Stimulated activated CD8-positive, alpha-beta memory T cell treated with anti-CD3 and anti-CD28 coated beads, Interleukin-12 subunit alpha, Interleukin-12 subunit beta, amount 100 ng/mL, for 4 hours (primary cell): ENCODE measurements at places on chromosomes 1 and 21.
A peak's percentile ranks its signal among the peaks of the same experiment; 100 is the strongest.

DNA sequence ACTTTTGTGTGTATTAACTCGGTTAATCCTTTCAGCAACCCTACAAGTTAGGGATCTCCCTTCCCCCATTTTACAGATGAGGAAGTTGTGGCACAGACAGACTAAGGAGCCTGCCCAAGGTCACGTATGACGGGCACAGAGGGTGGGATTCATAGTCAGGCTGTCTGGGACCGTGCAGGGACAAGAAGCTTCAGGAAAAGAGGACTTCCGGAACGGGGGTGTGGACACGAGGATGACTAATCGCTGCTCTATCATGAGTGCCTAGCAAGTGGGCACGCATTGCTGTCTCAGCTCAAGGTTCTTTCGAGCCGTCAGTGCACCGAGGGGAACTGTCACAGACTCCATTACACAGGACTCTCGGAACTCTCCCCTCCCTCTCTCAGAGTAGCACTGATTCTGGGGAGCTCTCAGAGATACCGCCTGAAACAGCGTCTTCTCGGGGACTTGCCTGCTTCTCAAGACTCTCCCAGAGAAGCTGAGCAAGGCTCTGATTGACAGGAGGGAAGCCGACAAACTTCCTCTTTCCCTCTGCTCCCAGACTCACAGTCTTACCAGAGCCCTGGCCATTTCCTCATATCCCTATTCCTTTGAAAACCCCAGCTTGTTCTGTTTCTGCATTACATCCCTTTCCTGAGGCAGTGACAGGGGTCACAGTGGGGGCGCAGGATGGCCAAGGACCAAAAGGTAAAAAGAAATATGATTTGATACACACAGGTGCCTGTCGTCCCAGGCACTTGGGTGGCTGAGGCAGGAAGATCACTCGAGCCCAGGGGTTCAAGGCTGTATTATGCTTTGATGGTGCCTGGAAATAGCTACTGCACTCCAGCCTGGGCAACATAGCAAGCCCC lies 14.4 kb downstream of the FHAD1 start:
- DNase-seq: no peak

DNA sequence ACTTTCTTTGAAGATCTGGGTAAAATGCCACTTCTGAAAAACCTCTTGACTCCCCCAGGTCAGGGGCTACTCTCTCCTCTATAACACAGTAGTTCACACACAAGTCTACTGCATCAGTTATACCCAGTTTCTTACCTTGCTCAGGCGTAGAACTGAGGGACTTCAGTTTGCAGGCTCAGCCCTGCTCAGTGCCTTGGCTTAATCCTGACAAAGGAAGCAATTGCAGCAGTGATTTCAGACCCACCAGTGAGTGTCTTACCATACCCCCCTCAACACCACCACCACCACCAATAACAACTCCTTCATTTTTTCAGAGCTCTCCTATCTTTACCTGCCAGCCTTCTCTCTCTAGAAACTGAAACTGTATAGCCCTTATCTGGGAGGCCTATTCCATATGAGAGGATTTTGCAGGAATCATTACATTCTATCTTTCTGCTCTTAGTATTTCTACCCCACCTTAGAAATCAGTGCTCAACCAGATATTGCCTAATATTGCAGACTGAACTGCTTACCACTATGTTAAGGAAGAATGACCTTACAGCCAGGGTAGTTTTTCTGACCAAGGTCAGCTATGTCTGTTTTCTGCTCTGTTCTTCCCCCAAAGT lies 105.5 kb upstream of the S1PR1 start:
- no peak for DNase-seq

DNA sequence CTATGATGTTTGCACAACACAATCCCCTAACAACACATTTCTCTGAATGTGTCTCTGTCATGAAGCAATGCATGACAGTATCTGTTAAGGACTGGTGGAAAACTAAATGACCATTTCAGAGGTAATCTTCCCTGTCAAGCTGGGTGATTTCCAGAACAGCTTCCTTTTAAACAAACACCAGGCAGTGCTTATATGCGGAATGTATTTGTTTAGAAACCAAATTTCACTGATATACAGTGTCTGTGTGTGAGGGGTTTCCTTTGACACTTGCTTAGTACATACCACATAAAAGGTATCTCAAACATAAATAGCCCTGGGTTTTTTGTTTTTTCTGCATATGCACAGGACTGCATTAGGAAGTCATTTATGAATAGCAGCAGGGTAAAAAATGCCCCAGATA lies 95.6 kb downstream of the TGFBR3 start:
- no peak for DNase-seq

DNA sequence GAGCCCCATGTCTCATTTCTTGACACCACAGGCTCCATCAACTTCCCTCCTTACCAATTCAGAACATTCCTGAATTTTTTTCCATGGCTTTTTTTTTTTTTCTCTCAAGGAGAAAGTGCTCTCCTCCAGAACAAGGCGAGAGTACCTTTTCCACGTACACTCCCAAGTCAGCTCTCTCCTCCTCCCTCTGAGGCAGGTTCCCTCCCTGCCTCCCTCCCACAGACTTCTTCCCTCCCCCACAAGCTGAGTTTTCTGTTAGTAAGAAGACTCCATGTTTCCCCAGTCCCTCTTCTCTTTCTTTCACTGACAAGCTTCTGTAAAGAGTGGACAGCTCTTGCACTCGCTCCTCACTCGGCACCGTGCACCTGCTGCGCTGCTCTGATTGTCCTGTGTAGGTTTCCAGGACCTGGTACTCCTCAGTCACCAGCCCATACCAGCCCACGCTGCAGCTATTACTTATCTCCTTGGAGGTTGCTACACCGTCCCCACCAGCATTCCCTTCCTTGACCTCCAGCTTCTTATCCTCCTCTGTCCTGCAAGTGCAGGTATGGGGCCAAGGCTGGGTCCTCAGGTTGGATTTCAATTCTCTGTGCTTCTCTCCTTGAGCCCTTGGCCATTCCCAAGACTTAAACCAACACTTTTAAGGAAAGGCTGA lies 3.8 kb downstream of the TRAF5 start:
- DNase-seq: no peak

- no peak for DNase-seq
Measured at GRCh38 chr1:11831945-11832725, 15.4 kb downstream of the NPPA start.

GRCh38 chr1:224587051-224587450 lies 29.1 kb upstream of the CNIH3 start:
- no peak for DNase-seq

DNA sequence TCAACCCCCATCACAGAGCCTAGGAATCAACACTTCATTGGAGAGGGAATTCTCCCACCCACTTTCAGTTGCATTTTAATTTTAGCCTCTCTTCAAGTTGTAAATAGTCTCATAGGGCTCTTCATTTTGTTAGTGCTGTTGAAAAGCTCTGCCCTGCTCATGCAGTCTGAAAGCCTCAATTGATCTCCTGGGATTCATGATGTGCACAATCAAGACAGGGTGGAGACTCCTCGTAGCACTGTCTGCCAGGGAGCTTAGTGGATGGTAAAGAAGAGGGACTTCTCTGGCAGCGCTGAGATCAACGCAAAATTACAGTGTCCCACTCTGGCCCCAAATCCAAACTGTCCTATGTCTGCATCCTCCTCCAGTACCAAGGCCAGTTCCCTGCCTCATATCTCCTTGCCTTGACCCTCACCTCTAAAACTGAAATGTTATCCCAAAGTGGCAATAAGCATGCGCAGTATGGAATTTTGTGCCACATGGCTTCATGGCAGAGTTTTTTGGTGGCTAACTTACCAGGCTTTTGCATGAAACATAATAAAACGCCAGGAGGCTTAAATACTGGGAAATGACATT lies 282.2 kb downstream of the CACNA1E start:
- DNase-seq: no peak

GRCh38 chr1:18569251-18569650 lies 61.4 kb upstream of the PAX7 start:
- DNase-seq: no peak

DNA sequence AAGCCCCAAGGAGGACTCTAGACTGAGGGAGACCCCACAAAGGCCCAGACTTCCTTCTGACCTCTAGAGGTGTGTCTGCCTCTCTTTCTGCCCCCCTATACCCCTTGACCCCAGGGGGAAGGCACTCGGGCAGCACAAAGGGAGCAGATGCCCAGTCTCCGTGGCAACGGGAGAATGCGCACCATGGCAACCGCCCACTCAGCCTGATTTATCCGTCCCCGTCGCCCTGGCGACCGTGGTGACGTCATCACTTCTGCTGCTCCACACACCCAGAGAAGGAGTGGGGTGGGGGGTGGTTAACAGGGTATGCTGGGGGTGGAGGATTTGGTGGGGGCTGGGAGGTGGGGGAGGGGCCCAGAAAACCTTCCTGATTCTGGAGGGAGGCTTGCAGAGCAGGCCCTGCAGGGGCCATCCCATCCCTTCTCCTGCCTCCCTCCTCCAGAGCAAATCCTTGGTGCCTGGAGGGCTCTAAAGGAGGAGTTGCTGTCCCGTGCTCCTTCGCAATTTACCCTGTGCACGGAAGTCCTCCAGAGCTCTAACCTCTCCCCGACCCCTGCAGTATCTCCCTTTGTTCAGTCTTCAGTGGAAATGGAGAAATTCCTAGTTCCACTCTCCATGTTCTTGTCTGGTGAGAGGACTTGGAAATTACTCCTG lies 6.3 kb downstream of the CELF3 start:
- DNase-seq: no peak

DNA sequence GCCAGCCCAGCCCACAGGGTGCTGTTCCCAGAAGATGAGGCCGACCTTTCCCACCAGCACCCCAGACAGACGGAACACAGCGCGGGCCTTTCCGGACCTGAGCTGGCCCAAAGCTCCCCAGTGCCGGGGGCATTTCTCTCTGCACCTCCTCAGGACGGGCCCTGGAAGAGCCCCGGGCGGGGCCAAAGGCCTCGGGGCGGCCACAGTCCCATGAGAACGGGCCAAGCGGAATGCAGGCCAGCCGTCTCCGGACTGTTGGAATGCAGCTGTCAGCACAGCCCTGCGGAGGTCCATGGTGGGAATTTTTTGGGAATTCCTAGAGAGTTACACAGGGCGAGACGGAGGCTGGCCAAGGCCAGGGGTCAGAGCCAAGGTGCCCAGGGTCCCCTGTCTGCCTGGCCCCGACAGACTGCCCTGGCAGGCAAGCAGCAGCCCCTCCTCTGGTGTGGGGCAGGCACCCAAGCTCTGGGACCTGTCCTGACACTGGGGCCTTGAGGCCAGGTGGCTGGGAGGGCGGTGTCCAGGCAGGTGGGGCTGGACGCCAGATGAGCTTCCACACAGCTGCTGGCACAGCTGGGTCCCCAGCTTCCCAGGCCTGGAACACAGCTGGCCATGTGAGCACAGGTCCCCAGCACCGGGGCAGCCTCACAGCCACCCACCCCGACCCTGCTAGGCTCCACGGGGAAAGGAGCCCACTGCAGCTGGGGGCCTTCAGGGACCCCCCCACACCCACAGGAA lies 63.0 kb downstream of the MEGF6 start:
- DNase-seq: no peak

DNA sequence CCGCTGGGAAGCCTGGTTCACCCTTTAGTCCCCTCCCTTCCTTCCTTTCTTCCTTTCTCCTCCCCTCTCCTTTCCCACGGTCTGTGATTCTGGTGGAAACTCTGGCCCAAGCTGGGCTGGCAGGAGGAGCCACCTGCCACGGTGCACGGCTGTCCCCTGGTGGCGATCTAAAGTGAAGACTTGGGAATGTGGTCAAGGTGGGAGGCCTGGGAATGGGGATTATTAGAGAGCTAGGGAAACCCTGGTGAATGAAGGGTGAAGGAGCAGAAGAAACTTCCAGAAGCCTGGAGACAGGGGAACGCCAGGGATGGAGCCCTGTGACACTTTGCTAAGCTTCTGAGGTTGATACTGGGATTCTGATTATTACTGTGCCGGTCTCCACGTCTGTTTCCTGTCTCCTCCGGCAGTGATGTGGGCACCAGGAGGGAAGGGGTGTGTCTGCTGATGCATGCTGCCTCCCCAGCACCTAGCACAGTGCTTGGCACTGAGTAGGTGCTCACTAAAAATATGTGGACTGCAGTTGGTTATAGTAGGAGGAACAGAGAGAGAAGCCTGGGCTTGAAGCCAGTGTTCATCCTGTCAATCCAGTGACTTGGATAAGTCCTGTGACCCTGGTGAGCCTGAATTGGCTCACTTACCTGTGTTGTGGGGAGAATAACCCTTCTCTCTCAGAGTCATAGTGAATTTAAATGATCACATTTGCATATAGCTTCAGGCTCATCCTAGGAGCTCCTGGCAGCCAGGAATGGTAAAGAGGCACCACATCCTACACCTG lies 71.2 kb upstream of the NBPF3 start:
- peak; percentile 38 for DNase-seq

GRCh38 chr1:56081736-56082135 lies 497.6 kb downstream of the PLPP3 start:
- DNase-seq: no peak

- DNase-seq: no peak
Measured at GRCh38 chr1:209642816-209643215, 9.4 kb downstream of the LAMB3 start.

DNA sequence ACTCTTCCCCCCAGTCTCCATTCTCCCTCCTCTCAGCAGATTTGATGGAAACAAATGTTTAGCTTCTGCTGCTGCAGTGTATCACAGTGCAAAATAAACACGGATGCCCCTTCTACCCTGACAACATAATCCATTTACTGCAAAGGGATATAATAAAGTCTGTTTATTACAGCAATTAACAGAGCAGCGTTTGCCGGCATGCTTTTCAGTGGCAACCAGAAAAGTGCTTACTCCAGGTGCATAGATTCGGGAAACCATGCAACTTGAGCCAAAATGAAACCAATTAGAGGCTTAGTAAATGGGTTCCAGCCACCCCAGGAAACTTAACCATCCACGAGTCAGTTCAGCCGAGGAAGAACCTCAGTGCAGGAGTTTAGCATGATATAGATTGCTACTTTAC lies 12.9 kb upstream of the LEMD1 start:
- DNase-seq: no peak

DNA sequence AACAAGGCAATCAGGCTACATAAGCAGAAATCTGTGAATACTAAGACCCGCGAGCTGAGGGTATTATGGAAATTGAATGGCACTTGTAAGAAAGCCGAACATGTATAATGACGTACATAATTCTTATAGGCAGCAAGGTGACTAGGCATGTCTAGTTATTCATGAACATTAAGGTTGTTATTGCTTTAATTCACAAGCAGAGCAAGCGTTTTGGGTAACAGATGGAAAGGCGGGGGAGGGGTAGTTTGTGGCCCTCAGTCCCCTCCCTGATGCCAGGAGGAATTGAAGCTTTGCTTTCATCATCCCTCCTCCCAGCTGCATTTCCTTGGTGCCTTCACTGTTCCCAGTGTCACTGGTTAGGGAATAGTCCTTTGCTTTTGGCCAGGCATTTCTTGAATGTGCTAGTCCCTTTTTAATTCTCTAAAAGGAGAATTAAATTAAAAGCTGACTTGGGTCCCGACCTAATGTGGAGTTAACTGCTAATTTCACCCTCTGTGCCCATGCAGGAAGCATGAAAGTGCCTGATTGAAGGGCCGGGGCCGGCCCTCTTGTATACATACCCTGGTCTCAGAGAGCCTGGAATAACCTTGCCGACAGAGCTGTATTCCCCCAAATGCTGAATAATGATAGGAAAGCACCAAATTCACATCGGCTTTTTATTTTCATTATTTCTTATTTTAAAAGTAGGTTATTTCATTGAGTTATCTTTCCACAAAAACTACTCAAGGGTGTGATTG lies 42.5 kb downstream of the RYR2 start:
- DNase-seq: no peak
